ENCODE measurements at places on chromosomes 13 and 19. TPM values are rescaled to one million over a fixed set of nuclear protein-coding genes. Genes with fewer than 3 reads are reported as not detected.

Gene RUBCNL
- total RNA-seq: not detected

DNA sequence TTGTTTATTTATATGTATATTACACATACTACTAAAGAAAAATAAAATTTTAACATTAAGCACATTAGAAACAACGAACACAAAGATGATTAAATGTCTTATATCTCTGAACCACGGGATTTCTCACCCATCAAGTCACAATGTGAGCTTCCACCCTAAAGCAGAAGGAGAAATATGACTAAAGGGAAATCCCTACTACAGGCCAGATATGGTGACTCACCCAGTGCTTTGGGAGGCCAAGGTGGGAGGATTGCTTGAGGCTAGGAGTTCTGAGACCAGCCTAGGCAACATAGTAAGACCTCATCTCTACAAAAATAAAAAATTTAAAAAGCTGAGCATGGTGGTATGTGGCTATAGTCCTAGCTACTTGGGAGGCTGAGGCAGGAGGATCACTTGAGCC lies 24.6 kb downstream of the DCT start:
- DNase-seq: no peak

Gene THSD8
- 0.10 TPM for total RNA-seq

Gene IGFL3
- total RNA-seq: not detected

GRCh38 chr13:94093652-94094315 lies 385.7 kb downstream of the DCT start:
- no peak for DNase-seq

DNA sequence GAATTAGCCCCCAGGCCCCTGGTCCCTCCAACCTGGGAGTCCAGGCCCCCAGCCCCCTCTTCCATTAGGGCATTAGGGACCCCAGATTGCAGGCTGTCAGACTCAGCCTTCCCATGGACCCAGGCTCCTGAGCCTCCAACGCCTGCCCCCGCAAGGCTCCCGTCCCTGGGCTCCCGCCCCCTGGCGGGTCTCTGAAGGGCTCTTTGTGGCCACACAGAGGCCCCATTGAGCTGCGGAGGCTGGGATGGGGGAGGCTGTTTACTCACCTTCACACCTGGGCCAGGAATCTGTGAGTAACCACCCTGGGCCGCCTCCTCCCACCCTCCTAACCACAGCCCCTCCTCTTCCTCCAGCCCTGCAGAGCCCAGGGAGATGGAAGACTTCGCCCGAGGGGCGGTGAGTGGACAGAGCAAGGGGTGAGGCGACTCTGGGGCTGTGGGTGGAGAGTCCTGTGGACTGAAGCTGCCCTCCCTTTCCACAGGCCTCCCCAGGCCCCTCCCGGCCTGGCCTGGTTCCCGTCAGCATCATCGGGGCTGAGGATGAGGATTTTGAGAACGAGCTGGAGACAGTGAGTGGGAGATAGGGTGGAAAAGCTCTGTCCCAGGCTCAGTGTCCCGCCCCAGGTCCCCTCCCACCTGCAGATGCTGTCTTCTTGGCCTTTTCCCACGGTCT lies 4.9 kb downstream of the ARHGEF1 start:
- peak; percentile 100 for DNase-seq

GRCh38 chr13:21528616-21529015 lies 69.5 kb upstream of the ZDHHC20 start:
- DNase-seq: no peak

DNA sequence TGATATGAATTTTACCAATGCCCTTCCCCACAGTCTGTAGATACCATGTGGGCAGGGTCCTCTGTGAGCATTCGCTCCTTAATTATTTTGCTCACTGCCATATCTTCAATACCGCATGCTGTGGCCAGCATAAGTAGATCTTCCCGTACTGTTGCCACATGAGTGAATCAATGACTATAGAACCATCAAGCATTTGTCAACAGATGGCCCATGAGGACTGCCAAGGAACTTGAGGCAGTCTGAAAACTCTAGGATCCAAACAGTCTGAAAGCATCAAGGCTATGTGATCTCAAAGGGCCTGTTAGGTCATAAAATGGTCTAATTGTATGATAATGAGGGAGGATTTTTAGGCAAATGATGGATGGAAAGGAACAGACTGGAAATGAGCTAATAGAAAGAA lies 27.4 kb upstream of the GPR12 start:
- DNase-seq: no peak

GRCh38 chr19:35692010-35692409 lies 12.3 kb upstream of the ZBTB32 start:
- peak; percentile 38 for DNase-seq

DNA sequence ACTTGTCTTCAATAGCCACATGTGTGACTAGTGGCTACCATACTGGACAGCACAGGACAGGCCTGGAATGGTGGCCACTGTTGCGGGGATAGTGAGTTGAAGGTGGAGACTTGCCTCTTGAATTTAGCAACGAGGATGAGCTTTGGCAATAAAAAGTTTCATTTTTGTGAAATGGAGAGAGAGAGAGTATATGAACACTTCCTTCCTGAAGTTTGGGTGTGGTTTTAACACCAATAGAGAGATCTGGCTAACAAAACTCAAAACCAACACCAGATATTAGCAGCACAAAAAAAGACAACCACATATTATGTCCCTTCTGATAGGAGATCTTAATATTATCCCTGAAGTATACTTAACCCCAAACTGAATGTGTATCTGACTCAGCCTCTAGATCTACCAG lies 6.3 kb upstream of the LRFN3 start:
- no peak for DNase-seq

- DNase-seq: no peak
Observed at GRCh38 chr13:36131931-36132297, 732 bp upstream of the DCLK1 start.

Gene TEX29
- not detected for total RNA-seq

- peak; percentile 42 for DNase-seq
Observed at GRCh38 chr13:54029226-54029625, 1000.6 kb downstream of the OLFM4 start.

- DNase-seq: no peak
Observed at GRCh38 chr13:98014766-98015165, 61.3 kb downstream of the IPO5 start.
